ENCODE measurements at places on chromosomes 1 and 21. TPM values are rescaled to one million over a fixed set of nuclear protein-coding genes. Genes with fewer than 3 reads are reported as not detected.

S100A7A gene
- not detected for total RNA-seq

HEYL gene
- not detected for total RNA-seq

CYP4A11 gene
- not detected for total RNA-seq

BCAR3 gene
- total RNA-seq: 54.1 TPM

SPRR2B gene
- not detected for total RNA-seq

OR2T3 gene
- total RNA-seq: not detected

PLA2G4A gene
- 52.8 TPM for total RNA-seq

UBL4B gene
- not detected for total RNA-seq

ZBTB21 gene
- total RNA-seq: 16.1 TPM

CYP4X1 gene
- 4.3 TPM for total RNA-seq

POTED gene
- not detected for total RNA-seq

KCND3 gene
- total RNA-seq: not detected

RNU1-4 gene
- under 0.01 TPM for total RNA-seq

CLK2 gene
- total RNA-seq: 34.6 TPM

Data from thoracic aorta endothelial cell (primary cell).